Endodermal cell (in vitro differentiated cells): ENCODE measurements at places on chromosomes 5 and 9.
A peak's percentile ranks its signal among the peaks of the same experiment; 100 is the strongest.

DNA sequence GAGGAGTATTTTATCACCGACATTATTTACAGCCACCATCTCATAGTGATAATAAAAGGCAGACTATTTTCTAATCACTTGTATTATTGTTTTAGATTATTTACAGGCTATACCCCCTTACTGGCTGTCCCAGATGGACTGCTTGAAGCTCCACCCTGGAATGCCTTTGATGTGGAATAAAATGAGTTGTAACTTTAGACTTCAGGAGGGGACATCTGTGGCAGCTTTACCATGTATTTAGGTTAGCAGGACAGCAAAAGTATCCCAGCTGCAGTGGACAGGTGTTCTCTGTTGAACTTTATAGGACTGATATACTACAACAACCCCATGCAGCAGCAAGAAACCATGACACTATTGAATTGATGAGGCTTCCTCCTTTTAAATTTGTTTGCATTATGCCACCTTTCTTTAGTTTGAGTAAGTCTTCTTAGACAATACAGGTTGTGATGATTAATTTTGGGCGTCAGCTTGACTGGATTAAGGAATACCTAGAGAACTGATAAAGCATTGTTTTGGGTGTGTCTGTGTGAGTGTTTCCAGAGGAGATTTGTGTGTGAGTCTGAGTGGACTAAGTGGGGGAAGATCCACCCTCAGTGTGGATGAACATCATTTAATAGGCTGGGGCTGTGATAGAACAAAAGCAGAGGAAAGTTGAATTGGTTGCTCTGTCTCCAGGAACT, 29.2 kb upstream of the C9orf57 start:
- no peaks in the 10 kb centered on the region for H3K27me3 ChIP-seq
- H3K4me3 ChIP-seq, result no peak overlapping the region
- H3K4me1 ChIP-seq, result no peaks in the 10 kb centered on the region
- no peak for DNase-seq
- no peaks in the 10 kb centered on the region for H3K36me3 ChIP-seq

- no peak overlapping the region for H3K4me3 ChIP-seq
- no peaks in the 10 kb centered on the region for H3K36me3 ChIP-seq
- DNase-seq, result no peak
- H3K27me3 ChIP-seq, result no peaks in the 10 kb centered on the region
- H3K4me1 ChIP-seq, result no peaks in the 10 kb centered on the region
- no peak overlapping the region for H3K27ac ChIP-seq
These were observed 57.9 kb downstream of the TGFBR1 start for GRCh38 chr9:99162759-99163364.

DNA sequence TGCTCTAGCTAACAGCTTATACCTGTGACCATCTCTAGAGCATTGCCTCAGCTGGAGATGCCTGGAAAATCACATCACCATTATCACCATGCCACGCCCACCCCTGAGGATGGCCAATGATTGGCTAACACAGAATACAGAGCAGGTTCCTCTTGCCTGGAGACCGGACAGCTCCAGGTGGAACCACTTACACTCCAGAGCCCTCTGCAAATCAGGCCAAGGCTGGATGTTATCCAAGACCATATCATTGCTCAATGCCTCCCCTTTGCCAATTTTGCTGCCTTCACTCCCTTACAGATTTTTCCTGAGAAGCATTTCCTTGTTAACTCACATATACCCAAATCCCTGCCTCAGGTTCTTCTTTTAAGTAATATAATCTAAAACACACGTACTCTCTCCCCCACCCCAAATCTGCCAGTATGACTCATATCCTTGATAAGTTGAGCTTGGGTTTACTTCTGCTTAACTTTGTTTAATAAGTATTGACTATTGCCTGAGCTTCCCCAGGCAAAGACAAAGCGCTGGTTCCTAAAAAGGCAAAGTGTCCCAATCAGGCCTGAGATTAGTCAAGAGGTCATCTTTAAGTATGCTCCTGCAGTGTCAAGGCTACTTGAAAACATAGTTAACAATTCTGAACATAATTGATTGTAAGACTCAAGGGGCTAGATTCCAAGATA, 309.6 kb downstream of the EPB41L4A start:
- H3K4me3 ChIP-seq, result no peak overlapping the region
- DNase-seq, result peak; percentile 90
- no peaks in the 10 kb centered on the region for H3K36me3 ChIP-seq
- H3K27me3 ChIP-seq, result no peaks in the 10 kb centered on the region
- peaks cover 11% of the 10 kb centered on the region for H3K4me1 ChIP-seq
- no peak overlapping the region for H3K27ac ChIP-seq

- no peaks in the 10 kb centered on the region for H3K27me3 ChIP-seq
- no peaks in the 10 kb centered on the region for H3K36me3 ChIP-seq
- no peak overlapping the region for H3K4me3 ChIP-seq
- no peak overlapping the region for H3K27ac ChIP-seq
- no peak for DNase-seq
- no peaks in the 10 kb centered on the region for H3K4me1 ChIP-seq
These were observed 135.5 kb upstream of the PRLR start for GRCh38 chr5:35365758-35366157.

GRCh38 chr9:73011181-73011750, 58.4 kb upstream of the ALDH1A1 start:
- H3K4me1 ChIP-seq, result no peaks in the 10 kb centered on the region
- peaks cover 4% of the 10 kb centered on the region for H3K27me3 ChIP-seq

DNA sequence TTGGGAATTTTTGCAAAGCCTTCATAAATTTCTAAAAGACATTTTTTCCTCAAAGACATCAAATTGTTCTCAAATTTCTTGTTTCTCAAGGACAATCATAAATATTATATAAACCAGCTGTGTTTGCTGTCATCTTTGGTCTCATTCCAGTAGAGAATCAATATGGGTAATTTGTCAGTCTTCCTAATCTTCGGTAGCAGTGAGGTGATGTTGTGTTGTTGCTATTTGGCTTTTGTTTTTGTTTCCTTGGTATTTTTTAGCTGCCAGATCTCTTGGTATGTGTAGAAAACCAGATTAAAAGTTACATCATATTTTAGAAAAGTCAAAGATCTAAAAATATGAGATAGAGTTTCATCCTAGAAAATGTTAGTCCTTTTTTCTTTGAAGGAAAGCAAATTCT, 87.5 kb downstream of the CAMK4 start:
- no peak for DNase-seq
- H3K36me3 ChIP-seq, result no peaks in the 10 kb centered on the region
- H3K27me3 ChIP-seq, result no peaks in the 10 kb centered on the region
- no peaks in the 10 kb centered on the region for H3K4me1 ChIP-seq
- no peak overlapping the region for H3K4me3 ChIP-seq
